Fibroblast of skin of abdomen (primary cell): ENCODE measurements at places on chromosomes 4 and X.

- DNase-seq = no peak
Measured at GRCh38 chr4:83546786-83547185, 10.9 kb downstream of the GPAT3 start.

DNA sequence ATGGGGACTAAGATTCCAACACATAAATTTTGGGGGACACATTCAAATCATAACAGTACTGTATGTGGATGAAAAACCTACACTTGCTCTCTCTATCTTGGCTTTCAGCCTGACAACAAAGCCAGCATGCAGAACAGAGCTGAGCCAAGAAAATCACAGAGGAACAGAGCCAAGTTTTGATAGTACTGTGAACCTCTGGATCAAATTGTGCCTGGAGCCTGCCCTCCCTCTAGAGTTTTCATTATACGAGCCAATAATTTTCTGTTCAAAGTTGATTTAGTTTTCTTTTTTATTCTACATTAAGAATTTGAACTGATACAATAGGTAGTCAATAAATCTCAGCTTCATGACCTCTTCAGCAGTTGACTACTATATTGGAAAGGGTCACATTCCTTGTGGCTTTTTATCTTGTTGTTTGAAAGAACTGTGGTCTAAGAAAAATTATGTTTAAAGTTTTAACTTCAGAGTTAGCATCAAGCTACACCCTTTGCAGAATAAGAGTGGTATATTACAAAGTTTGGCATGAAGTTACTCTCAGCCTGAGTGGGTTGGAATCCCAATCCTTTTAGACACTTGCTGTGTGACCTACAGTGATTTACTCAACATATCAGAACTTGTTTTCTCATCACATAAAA lies 31.1 kb downstream of the GRID2 start:
- DNase-seq = no peak

DNA sequence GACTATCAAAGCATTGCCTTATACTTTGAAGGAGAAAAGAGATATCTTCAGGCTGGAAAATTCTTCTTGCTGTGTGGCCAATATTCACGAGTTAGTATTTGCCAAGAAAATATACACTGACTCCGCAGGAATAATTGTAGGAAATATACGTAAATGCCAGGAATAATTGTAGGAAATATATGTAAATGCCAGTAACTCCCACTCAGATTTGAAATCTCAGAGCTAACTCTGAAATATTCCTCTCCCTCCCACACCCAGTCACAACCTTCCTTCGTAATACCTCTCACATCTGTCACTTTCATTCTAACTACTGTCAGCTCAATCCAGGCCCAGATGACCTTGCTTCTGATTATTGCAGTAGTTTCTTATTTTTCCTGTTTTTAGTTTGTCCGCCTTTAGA lies 73.5 kb downstream of the WDR19 start:
- no peak for DNase-seq

DNA sequence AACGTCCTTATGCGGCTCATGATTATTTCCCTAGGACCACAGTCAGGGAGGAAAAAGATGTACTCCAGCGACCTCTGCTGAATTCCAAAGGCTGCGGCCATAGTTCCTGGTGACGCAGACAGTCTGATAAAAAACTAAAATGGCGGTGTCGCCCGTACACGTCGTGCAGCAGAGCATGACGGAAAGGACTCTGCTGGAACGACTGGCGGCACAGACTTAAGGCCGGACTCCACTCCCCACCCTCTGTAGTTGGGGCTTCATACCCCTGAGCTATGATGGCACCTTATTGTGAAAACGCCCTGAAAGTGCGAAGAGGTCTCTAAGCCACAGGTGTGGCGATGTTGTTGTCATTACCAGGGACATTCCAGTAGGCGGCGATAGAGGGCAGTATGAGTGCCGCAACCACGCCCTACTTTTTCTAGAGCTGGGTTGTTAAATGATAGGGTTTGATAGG lies 90.0 kb upstream of the EDA2R start:
- DNase-seq = peak; percentile 66

DNA sequence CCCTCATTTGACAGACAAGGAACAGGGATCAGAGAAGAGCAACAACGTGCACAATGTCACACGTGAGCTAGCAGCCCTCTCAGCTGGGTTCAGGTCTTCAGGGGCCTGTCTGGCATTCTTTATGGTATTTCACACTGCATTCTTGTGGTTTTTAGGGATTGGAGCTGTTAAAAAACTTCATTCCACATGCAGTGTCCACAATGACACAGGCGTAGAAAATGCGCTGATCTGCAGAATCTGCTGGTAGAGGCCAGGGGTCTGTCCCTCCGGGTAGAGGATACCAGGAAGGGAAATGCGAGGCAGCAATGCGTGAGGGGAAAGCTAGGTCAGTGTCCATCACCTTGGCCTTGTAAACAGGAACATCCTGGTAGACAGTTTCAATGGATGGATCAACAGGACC lies 36.6 kb downstream of the MAP7D3 start:
- DNase-seq = peak; percentile 92

- no peak for DNase-seq
Measured at GRCh38 chr4:83716874-83717273, 181.0 kb downstream of the GPAT3 start.

DNA sequence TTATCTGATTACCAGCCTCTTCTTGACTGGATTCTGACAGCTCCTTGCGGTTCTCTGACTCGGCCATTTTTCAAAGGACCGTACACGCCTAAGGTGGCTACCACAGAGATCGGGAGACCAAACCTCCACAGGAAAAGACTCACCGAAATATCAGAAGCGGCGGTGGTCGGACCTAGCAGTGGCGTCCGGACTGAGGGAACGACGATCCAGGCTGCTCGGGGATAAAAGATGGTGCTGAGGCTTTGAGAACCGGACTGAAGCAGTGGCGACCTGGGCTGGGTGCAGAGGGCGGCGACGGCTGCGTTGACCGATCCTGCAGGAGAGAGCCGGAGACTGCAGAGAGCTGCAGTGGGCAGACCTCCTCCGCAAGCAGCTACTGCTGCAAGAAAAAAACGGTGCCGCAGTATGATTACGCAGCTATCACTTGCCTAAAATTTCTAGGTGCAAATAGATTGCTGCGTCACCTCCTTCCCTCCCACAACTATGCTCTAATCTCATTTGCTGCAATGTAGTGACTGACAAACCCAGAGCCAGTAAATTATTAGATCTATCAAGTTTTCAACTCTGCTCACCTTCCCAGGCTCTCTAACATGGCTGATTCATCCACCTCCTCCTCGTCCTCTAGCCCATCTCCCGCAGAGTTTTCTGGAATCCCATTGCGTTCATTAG lies at the start of gene NAP1L2:
TSS of gene NAP1L2 (minus strand) at position 426 of the 669 bp plus-strand sequence. CDS start at position 67, 359 bp downstream.
- peak; percentile 1 for DNase-seq

- peak; percentile 92 for DNase-seq
Measured at GRCh38 chrX:2707334-2707760, 16.3 kb downstream of the CD99 start.

- no peak for DNase-seq
Measured at GRCh38 chr4:123838474-123838873, 441.9 kb downstream of the SPRY1 start.

DNA sequence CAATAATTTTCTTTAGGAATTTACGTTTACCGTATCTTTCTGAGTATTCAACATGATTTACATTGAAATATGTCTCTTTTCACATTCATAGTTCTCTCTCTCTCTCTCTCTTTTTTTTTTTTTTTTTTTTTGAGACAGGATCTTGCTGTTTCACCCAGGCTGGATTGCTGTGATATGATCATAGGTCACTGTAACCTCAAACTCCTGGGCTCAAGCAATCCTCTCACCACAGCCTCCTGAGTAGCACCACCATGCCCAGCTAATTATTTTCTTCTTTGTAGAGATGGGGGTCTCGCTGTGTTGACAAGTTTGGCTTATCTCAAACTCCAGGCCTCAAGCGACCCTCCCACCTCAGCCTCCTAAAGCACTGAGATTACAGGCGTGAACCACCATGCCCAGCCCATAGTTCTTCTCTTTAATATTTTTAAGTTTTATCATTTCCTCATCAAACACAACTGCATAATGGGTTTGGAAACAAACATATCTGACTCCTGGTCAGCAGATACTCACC lies 9.8 kb downstream of the SRP72 start:
- no peak for DNase-seq

- DNase-seq = no peak
Measured at GRCh38 chr4:4923201-4923600, 63.7 kb downstream of the MSX1 start.

DNA sequence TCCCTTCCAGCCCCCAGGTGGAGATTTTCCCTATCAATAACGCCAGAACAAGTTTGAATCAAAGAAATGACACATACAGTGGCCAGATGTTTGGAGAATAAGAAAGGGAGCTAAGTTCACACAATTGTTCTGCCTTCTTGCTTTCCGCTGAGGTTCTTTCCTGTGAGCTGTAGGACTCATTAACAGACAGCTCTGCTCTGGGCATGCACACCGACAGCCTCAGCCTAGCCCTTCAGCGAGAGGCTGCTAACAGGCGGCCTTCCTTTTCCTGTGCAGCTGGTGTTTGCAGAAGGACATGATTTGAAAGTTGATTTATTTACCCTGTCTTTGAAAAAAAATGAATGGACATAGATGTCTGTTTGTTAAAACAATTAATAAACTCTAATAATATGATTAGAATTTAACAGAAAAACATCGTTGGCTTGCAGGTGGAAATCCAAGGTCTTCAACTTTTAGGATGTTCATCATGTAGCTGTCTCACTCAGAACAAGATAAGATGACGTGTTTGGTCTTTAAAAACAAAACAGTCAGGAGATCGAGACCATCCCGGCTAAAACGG lies 183.3 kb downstream of the KDR start:
- peak; percentile 17 for DNase-seq

DNA sequence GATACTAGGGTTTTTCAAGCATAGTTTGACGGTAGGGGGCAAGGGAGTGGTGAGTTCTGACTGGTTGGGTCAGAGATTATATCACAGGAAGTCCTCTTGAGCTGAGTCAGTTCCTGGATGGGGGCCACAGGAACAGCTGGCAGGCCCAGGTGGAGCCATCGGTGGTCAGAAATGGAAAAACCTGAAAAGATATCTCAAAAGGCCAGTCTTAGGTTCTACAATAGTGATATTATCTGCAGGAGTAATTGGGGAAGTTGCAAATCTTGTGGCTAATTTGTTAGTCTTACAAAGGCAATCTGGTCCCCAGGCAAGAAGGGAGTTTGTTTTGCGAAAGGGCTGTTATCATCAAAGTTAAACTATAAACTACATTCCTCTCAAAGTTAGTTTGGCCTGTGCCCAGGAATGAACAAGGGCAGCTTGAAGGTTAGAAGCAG lies 159.3 kb downstream of the PTCHD1 start:
- DNase-seq = no peak

- no peak for DNase-seq
Measured at GRCh38 chrX:46994096-46994495, 81.9 kb downstream of the JADE3 start.

- DNase-seq = peak; percentile 93
Measured at GRCh38 chr4:119735165-119735651, 106.6 kb upstream of the PDE5A start.

DNA sequence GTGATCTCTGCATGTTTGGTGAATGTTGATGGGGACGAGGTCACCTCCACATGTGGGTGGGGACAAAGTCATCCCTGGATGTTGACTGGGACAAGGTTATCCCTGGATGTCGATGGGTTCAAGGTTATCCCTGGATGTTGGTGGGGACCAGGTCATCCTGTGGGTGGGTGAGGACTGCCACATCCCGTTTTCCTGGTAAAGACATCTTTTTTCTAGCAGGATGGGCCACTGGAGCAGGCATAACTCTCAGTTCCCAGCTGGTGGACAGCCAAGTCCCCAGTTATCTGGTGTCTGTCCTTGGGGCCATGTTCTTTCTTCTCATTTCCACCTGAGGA lies 28.3 kb upstream of the PLCXD1 start:
- DNase-seq = no peak

DNA sequence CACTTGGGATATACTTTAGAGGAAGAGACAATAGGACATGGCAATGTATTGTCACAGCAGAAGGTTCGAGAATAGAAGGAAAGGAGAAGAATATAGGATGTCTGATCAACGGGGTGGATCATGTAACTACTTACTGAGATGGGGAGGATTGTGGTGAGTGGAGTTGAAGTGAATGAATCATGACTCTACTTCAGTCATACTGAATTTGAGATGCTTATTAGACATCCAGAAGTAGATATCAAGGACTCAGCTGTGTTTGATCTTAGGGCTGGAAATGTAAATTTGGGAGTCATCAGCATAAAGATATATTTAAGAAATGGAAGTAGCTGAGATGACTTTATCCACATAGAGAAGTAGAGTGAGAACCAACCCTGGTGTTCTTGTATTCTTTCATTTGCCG lies 29.1 kb upstream of the DHX15 start:
- DNase-seq = no peak

- no peak for DNase-seq
Measured at GRCh38 chrX:71256051-71256450, 2.1 kb upstream of the ZMYM3 start.

DNA sequence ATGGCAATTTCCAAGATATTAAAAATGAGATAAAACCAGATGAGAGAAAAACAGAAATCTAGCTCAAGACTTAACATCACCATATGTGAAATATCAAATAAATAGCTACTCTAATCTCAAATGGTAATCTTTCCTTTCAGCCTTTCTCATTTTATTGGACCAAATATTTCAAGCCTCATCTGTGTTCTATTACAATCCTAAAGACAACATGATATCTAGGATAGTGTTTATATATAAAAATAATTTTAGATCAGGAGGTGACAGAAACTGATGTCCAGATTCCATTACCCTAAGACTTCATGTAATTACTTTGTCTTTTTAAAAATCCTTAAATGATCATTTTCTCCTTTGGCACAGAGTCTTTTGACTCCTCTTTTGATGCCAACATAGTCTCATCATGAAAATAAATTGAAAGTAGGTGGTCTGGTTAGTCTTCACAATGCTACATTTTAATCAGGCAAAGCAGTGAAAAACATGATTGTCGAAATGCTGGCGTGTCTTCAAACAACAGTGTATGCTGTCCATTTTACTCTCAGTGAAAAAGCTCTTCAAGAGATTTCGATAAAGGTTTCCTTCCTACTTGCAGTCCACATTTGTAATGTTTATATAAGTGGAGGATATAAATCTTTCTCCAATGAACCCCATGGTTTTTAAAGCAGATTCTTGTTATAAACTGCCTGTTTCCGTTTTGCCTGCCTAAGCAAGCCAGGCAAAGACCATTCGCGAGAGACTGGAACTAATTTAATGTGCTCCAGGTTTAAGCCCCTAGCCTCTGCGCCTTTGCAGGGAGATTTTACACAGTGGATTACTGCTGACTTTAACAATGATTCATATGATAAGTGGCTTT lies 169.8 kb downstream of the SCFD2 start:
- peak; percentile 94 for DNase-seq

DNA sequence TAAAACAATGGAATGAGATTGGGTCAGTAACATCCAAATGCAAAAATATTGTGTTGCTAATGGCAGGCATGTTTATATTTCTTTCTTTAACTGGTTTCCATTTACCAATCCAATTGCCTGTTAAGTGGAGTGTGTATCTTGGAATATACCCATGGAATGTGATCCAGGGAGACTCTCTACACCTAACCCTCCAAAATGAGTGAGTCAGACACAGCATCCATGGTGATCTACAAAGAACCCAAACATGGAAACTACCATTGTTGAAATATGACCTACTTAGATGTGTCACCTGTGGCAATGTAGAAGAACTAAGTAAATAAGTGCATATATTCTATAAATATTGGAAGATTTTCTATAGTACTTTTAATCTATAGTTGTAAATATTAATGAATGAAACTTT lies 110.3 kb downstream of the AREG start:
- DNase-seq = peak; percentile 16

- DNase-seq = no peak
Measured at GRCh38 chr4:19544446-19545125, 707.1 kb upstream of the SLIT2 start.

GRCh38 chr4:119228406-119228805 lies 15.9 kb downstream of the USP53 start:
- no peak for DNase-seq

- no peak for DNase-seq
Measured at GRCh38 chrX:10598540-10598939, 21.8 kb downstream of the MID1 start.
